AG09319 (cell line): ENCODE measurements at places on chromosomes 4 and X.

DNA sequence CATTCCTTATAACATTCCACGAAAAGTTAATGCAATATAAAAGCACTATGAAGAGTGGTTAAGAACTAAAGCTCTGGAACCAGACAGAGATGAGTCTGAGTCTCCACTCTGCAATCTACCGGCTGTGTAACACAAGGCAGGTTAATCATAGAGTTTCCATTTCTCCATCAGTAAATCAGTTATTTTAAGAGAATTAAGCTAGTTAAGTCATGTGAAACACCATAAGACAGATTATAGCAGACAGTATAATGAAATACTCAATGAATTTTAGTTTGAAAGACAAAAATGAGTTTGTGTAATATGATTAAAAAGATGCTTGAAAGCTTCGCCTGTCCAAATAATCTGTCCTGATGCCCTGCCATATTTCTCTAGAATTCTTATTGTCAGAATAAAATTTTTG is 282.6 kb upstream of the ACTRT1 start:
- DNase-seq, result no peak

- DNase-seq, result no peak
Observed at GRCh38 chr4:128951316-128951715, 141.8 kb downstream of the JADE1 start.

GRCh38 chr4:175376287-175376977 is 435.6 kb downstream of the GPM6A start:
- no peak for DNase-seq

DNA sequence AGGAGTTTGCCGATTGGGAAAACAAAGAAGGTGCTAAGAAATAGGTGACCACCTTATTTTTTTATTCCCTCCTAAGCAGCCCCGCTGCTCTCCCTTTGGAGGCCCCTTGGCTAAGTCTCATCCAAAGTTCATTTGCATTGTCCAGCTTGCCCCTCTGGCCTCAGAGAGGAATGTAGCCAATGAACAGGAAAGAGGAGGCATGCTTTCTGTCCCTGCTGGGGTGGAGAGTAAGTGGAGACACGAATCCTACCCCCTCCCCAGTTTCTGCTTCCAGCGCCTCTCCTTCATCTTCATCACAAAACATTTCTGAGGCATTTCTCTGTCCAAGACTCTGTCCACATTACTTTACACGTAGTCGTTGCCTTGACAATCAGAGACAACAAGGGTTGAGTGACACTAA is 38.7 kb downstream of the NLGN3 start:
- DNase-seq, result no peak

DNA sequence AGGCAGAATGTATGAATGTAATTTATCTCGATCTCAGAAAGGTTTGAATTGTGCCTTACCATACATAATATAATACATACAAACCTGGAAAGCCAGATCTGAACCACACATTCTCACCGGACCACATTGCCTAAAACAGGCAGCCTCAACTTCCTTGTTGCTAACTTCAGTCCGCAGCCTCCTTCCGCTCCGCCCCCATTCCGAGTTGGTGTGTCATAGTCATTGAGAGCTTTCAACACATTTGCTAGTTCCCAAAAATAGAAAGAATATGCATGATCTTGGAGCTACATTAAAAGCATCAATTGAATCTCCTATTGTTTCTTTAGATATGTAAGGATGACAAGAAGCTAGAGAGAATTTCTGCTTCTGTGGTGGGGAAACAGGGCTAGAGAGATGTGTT is 127.2 kb downstream of the ARHGEF9 start:
- peak; percentile 3 for DNase-seq

DNA sequence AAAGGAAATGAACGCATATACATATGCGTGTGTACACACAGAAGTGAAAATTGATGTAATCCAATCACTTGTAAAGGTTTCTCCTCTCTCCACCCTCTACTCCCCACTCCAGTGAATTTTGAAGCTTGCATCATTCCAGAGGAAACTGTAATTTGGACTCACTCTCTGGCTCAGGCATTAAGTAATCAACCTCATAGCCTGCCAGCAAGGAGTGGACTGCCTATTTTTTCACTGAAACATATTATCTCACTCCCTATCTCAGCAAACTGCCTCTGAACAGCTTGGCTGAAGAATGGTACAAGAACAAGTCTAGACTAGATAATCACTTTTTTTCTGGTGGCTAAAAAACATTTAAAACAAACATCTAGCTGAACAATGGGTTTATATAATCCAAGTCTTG is 124.2 kb downstream of the C4orf51 start:
- peak; percentile 91 for DNase-seq
